ENCODE measurements at places on chromosomes 12 and 14.

DNA sequence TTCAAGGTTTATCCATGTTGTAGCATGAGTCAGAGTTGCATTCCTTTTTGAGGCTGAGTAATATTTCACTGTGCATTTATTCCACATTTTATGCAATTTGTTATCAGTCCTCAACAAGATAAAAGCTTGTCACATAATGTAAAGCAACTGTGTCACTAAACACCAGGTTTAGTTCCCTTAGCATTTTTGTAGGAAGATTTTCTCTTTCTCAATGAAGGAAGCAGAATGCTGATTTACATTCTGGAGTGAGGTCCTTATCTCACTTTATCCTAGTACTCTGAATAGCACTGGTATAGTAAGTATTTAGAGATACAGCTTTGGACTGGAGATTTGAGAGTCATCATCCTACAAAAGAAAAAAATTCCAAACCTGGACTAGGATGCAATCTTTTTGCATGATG lies 9.8 kb upstream of the EXD2 start:
- no peak for DNase-seq

DNA sequence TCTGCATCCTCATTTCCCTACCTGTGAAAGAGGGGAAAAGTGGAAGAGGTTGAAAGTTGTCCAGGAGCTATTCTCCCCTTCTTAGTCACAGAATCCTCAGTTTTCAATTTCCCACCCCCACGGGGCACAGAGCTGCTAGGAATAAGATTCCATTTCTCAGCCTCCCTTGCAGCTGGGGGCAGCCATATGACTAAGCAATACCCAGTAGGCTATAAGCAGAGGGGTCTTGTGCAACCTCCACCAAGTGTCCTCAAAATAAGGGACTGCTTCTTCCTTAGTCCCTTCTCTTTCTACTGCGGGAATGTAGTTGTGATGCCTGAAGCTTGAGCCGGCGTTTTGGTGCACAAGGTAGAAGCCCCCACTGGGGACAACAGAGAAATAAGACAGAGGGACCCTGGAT lies 40.9 kb downstream of the VWF start:
- DNase-seq = no peak

- no peak for DNase-seq
These were observed 188.0 kb downstream of the MON2 start for GRCh38 chr12:62654326-62655241.

DNA sequence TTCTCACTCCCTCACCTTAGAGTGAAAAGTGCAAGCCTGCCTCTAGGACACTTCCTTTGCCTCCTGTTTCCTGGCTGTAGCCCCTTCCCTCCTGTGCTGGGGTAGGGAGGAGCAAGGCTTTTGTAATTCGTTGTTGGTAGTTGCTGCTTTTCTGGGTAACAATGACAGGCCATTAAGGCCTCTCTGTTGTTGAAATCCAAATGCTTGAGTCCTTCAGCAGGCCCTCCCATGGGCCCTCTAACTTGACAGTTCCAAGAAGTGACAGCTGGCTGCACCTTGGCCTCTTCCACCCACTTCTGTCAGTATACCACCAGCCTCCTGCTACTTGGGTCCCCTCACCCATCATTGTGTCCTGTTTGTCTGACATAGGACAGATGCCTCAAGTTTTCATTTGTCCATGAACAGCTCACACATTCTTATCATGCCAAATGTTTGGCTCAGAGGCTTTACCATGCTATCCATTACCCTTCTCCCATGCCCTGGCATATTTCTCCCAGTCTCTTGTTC lies 103.7 kb upstream of the PDE3A start:
- no peak for DNase-seq

- no peak for DNase-seq
These were observed 116.2 kb downstream of the NUAK1 start for GRCh38 chr12:106022568-106023012.

- DNase-seq = no peak
These were observed 134.9 kb downstream of the SLC5A8 start for GRCh38 chr12:101074940-101075680.

GRCh38 chr12:31215518-31216232 lies 110.3 kb downstream of the SINHCAF start:
- no peak for DNase-seq

DNA sequence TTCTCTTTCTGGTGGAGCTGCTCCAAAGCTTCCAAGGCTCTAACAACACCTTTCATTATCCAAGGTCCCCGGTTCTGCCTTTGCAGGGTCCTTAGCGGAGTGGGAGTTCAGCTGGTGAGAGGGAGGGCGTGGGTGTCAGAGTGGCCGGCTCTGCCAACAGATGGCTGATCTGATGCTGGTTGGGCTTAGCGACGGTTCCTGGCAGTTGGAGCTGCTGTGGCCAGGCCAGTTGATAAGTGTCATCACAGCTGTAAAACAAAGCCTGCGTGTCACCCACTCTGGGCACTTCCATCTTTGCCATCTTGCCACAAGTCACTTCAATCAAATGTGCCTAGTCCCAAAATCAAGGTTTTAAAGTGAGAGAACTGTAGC lies 36.3 kb downstream of the RIN3 start:
- DNase-seq = no peak

GRCh38 chr14:100448376-100448775 lies 125.2 kb downstream of the SLC25A47 start:
- DNase-seq = no peak

GRCh38 chr14:101065696-101066694 lies 162.5 kb upstream of the RTL1 start:
- no peak for DNase-seq

- DNase-seq = no peak
These were observed 31.4 kb downstream of the GALNT16 start for GRCh38 chr14:69291396-69291795.

DNA sequence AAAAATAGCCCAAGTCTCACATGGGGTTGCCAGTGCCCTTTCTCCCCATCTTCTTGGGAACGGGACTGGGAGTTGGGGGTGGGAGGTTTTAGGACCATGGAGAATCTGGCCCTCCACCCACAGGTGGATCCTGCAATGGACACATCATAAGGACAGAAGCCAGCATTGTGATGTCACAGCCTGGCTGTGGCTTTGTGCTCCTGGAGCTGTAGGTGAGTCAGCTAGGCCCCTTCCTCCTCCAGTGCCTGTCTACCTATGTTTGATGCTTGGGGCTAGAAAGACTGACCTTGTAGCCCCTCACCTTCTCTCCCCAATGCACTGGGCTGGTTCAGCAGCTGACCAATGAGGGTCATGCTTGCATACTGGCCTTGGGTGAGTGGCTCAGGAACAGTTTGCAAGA lies at the start of gene CCDC197:
Gene CCDC197, plus strand, starts transcription at position 220 of the 400 bp plus-strand sequence. CDS start 831 bp downstream, outside the sequence.
- no peak for DNase-seq

- DNase-seq = no peak
These were observed 27.3 kb downstream of the RERG start for GRCh38 chr12:15193946-15194345.

- no peak for DNase-seq
These were observed 93.3 kb upstream of the RIC8B start for GRCh38 chr12:106681210-106681609.

- no peak for DNase-seq
These were observed 11.7 kb downstream of the FAM181A start for GRCh38 chr14:93938751-93939303.

GRCh38 chr12:34286934-34287333 lies 264.6 kb downstream of the ALG10 start:
- no peak for DNase-seq

DNA sequence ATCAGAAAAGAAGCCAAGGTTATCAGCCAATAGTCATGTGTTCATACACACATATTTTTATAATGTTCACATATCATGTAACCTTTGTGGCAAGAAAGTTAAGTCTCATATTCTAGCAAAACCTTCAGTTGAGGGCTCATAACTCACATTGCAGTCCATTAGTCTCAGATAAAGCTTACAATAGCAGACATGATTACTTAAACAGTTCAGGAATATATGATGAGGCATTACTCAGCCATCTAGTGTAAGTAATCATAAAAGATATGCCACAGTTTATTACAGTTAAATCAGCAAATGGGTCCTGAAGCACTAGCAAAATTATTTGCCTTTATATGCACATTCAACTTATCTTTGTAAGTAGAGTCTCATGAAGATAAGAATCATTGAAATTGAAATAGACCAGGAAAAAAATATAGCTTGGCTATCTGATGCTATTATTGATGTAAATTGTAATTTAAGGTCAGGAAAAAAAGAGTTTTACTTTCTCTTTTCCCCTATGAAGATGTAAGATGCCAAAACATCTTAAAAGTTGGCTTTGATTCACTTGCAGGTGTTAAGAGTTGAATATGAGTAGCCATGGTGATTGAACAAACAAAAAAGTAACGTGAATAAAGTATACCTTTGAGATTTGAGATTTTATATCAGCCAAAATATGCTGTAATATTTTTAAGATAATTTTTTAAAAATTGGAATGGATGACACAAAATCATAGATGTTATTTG lies 537.0 kb downstream of the SLC6A15 start:
- DNase-seq = no peak

GRCh38 chr12:122975790-122976647 lies 975 bp downstream of the OGFOD2 start:
- DNase-seq = no peak

- DNase-seq = peak; percentile 90
These were observed at the start of gene C12orf43 for GRCh38 chr12:121015825-121016766. Gene C12orf43, minus strand, starts transcription at chr12:121016487. Its CDS starts 13 bp downstream, at chr12:121016474.

DNA sequence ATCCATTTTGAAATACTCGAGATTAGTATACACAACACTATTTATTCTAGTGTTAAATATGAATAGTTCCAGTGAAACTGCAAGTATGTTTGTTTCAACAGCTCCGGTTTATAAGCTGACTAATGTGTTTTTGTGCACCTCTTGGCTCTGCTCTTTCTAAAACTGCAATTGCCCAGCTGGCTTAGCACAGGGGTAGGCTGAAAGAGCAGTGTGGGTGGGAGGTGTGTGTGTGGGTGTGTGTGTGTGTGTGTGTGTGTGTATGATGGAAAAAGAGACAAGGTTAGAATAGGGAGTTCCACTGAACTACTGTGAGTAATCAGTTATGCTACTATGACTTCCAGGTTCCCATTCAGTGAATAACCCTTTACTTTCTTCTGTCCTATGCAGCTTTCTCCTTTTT lies 37.8 kb upstream of the DDHD1 start:
- no peak for DNase-seq

DNA sequence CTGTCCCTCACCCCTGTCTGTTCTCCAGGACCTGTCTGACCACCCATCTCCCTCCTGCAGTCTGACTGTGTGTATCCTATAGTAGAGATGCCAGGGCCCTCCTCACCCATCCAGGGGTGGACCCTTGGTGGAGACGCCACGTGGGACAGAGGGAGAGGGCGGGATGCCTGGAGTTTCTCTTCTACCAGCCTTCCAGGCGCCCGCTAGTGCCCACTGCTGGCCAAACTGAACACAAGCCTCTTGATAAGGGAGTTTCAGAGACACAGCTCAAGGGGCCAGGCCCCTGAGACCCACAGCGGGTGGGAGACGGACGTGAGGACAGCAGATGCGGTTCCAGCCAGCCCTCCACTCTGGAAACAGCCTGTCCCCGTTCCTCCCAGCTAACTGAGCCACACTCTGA lies 147.3 kb downstream of the RBM19 start:
- no peak for DNase-seq

DNA sequence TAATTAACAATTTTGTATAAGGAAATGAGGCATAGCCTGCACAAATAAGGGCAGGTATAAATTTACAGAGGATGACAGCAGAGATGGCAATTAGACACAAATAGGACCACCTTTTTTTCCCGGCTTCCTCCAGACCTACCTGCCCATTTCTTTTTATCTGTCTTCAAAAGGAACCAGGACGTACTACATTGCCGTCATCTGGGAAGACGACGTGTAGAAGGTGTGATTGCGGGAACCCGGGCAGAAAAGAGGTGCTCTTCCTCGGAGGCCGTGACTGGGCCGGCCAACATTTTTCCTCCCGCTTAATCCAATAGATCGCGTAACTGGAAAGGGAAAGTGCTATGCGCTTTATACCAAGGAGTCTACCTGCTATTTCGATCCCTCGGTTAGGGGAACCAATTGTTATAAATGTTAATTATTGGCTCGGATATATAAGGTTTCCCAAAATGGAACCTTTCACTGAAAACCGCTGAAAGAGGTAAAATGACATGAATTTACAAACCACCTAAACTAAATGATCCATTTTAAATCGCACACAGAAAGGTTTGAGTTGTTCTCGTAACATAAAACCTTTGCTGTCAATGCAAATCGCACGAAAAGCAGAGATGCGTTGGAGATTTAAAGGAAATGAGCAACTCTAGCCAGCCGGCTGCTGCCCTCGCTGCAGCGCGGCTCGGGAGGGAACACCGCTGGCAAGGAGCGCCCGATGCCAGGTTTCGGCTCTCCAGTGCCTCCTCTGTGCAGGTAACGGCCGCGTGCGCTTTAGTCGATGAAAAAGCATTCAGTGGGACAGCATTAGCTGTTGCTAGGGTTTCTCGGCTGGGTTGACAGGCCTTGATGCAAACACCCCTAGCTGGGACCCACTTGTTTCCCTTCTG lies 2.8 kb upstream of the SIX1 start:
- no peak for DNase-seq

- no peak for DNase-seq
These were observed 131.6 kb downstream of the PPFIA2 start for GRCh38 chr12:81627336-81628189.

- no peak for DNase-seq
These were observed 31.9 kb upstream of the CHGA start for GRCh38 chr14:92890830-92891588.

DNA sequence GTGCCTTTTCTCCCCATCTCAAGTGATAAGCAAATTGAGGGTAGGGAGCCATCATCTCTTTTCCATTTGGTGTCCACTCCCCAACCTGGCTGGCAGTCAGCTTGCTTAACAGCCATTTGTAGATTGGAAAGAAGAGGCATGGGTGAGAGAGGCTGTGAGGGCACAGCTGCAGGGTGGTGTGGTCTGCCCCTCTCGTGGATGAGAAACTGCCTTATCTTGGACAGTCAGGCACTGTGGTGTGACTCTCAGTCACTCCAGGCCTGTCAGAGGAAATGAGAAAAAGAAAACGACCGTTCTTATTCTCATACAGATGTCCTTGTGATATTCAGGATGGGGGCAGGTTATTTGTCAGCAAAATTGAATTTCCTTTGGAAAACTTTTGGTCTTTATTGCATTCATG lies 65.1 kb upstream of the SRSF5 start:
- DNase-seq = no peak

GRCh38 chr12:98425859-98426258 lies 89.5 kb upstream of the TMPO start:
- DNase-seq = no peak

Measured in T-helper 1 cell (primary cell).